ENCODE measurements at places on chromosomes 3 and 15. TPM values are rescaled to one million over a fixed set of nuclear protein-coding genes. Genes with fewer than 3 reads are reported as not detected.

The PLSCR2 gene
- total RNA-seq: 0.11 TPM

The C3orf49 gene
- not detected for total RNA-seq

The GP5 gene
- total RNA-seq: 1.0 TPM

The GASK1A gene
- 0.09 TPM for total RNA-seq

The DBR1 gene
- total RNA-seq: 22.2 TPM
